Stimulated activated CD4-positive, alpha-beta T cell treated with anti-CD3 and anti-CD28 coated beads, Interleukin-4, amount 100 ng/mL, for 48 hours (primary cell): ENCODE measurements at places on chromosomes 6 and 20.

DNA sequence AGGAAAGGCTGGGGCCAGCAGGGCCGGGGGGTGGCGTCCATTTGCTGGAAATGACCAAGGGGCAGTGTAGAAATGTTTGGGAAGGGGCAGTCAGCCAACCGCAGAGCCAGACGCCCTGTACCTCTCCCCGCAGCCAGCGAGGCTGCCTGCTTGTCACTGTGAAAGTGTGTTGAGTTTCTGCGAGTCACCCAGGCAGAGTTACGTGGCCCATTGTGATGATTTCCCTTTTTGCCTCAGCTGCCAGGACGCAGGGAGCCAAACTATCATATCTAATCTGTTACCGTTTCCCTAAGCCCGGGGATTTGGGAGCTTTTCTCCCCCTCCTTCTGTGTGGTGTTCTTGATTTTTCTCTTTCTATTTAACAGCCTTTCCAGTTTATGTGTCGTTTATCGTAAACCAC lies 67.9 kb upstream of the STX16 start:
- no peak for DNase-seq

- no peak for DNase-seq
These were observed 76.6 kb downstream of the TRERF1 start for GRCh38 chr6:42375007-42375635.

- DNase-seq = no peak
These were observed 204.7 kb upstream of the EXOC2 start for GRCh38 chr6:897528-898207.

DNA sequence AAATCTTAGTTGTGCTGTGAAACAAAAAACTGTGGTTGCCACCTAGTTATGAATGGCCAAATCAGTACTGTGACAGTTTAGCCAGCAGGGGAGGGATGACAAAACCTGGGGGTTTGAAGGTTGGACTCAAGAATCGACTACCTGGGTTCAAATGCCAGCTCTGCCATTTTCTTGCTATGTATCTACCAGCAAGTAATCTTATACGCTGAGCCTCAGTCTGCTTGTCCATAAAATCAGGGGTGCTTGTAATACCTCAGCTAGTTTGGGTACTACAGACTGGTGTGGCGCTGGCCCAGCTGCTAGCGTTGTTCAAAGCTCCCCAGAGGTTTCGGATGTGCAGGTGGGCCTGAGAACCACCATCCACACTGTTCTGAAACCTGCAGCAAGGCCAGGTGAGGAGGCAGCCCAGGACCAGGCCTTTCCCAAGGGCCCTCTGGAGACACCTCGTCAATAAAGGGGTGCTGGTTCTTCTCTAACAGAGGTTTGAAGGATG lies 40.4 kb downstream of the TRAM2 start:
- no peak for DNase-seq

DNA sequence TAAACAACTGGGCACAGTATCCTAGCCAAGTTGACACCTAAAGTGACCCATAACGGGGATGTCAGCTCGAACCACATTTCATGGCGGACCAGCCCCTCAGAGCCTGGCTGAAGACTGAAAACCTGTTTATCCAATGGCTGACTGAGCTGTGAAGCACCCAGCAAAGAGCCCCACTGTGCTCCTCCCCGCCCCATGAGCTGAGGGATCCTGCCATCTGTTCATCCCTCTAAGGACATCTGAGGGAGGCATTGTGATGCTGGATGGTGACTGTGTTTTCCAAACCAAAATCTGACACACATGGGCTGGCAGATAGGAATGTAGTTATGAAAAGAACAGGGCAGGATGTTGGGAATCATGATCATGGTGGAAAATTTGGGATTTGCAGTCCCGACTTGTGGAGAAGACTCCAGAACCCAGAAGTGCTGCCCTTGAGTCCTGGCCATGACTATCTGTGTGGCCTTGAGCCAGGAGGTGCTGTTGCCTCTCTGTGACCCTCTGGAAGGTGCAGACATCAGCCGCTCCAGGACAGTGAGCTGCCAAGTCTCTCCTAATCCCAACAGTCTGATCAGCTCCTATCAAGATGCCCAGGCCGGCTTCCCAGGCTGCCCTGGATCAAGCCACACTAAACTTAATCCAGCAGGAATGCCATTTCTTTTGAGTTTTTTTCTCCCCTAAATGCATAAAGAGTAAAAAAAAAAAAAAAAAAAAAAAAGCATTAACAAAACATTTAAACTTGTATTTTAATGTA lies 5.7 kb downstream of the EDN3 start:
- DNase-seq = no peak

- no peak for DNase-seq
These were observed 217.1 kb upstream of the THEMIS start for GRCh38 chr6:128117916-128118315.

DNA sequence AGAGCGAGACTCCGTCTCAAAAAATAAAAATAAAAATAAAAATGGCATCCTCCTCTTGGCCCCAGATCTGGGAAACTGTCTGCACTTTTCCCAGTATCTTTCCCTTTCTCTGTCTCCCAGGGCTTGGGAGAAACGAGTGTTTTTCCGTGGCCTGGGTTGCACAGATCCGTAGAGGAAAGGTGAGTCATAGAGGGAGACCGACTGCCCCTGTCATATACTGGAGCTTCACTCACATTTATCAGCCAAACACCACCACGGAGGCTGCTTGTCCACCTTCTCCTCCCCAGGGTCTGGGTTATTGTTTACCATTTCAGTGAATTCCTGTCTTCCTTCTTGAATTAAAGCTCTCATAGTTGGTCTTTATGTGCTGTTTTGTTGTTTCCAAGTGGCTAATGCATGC lies 31.9 kb upstream of the EIF2S2 start:
- DNase-seq = no peak

GRCh38 chr6:98525860-98526259 lies 308.5 kb upstream of the POU3F2 start:
- no peak for DNase-seq

DNA sequence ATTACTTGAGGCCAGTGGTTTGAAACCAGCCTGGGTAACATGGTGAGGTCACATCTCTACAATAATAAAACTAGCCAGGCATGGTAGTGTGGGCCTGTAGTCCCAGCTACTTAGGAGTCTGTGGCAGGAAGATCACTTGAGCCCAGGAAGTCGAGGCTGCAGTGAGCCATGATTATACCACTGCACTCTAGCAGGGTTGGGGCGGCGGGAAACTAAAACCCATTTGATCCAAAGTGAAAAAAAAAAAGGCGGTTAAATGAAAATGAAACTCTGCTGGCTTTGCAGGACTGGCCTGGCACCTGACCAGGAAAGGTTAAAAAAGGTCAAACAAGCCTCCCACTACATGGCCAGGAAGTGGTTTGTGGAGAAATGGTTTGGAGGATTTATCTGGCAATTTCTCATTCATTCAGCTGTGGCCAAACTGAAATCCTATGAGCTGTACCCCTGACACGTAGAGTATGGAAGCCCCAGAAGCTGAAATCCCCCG lies 36.6 kb downstream of the MTRES1 start:
- peak; percentile 6 for DNase-seq

GRCh38 chr6:22328474-22328873 lies 31.6 kb upstream of the PRL start:
- no peak for DNase-seq

- DNase-seq = no peak
These were observed 80.9 kb upstream of the PLN start for GRCh38 chr6:118467181-118467580.

- no peak for DNase-seq
These were observed 91.4 kb upstream of the HSF2 start for GRCh38 chr6:122308074-122308473.

DNA sequence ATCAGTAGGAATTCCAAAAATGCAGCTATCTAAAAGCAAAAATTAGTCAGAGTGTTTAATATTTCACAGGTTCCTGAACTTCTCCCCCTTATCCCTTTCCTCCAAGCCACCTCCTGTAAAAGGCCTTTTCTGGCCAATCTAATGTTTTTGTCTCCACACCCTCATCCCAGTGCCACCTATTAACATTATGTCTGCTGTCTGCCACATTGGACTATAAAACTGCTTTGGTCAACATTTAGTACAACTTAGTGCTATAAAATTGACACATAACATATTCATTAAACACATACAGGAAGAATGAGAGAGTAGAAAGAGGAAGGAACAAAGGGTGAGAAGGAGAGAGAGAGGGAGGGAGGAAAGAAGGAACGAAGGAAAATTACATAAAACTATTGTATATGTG lies 47.7 kb downstream of the MMUT start:
- no peak for DNase-seq

DNA sequence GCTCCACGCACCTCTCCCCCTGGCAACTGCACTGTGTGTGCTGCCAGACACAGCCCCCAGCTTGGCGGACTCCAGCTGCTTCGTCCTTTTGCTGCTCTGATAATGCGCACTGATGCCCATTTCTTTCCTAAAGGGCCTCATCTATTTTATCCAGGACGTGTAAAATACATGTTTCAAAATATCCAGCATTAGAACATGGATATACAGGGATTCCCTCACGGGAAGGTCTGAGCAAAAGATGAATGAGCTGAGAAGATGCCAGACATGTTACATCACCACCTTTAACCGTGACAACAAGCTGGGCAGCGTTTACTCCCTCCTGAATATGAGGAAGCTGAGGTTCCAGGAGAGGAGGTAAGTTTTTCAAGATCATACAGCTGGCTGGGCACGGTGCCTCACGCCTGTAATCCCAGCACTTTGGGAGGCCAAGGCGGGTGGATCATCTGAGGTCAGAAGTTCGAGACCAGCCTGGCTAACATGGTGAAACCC lies 32.8 kb downstream of the TNXB start:
- DNase-seq = no peak

GRCh38 chr6:22152841-22153240 lies 144.0 kb downstream of the PRL start:
- no peak for DNase-seq

DNA sequence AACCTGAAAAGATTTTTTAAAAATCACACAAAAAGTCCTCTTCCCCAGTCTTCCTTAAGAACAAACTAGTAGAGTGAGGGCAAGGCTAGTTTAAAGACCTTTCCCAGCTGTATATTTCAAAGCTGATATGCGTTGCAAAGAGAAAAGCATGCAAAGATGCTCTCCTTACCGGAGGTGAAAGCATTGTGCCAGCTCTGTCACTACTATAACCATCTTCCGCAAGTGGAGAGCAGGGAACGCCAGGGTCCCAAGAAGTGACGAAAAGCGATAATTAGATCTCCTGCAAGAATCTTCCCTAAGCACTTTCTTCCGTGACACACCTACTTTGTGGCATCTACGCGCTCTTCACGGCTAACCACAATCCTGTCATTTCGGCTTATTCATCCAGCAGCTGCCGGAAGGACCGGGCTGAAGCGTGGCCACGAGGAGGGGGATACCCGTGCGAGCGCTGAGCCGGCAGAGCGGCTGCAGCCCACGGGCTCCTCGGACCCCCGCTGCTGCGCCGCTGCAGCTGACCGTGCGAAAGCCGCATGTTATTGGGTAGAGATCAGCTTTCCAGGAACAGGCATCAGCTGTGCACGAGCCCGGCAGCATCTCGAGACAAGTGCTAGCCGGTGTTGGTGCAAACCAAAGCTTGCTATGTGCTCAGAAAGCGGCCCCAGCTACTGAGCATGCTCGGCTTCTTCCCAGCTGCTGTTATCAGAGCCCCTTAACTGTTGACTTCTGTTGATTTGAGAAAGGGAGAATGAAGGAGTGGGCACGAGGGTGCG lies 57.2 kb upstream of the ARHGAP18 start:
- DNase-seq = peak; percentile 55

GRCh38 chr20:6660441-6660840 lies 107.0 kb upstream of the BMP2 start:
- DNase-seq = no peak

DNA sequence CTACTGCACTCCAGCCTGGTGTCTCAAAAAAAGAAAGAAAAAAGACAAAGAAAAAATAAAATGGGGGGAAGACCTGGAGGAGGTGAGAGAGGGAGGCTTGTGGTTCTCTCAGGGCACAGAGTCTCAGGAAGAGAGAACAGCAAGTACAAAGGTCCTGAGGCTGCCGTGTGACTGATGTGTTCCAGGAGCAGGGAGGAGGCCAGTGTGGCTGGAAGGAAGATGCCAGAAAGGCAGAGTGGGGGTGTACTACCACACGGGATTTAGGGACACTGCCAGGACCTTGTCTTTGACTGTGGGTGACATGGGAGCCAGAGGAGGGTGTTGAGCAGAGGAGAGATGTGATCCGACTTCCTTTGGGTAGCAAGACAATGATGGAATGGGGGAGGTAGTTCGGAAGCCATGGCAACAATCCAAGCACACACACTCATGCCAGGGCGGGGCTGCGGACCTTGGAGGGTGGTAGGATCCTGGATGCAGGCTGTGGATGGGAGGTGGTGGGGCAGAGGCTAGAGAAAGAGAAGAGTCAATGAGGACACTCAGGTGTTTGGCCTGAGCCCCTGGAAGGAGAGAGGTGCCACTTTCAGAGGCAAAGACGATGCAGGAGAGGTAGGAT lies 136.4 kb upstream of the PTPN1 start:
- DNase-seq = no peak

DNA sequence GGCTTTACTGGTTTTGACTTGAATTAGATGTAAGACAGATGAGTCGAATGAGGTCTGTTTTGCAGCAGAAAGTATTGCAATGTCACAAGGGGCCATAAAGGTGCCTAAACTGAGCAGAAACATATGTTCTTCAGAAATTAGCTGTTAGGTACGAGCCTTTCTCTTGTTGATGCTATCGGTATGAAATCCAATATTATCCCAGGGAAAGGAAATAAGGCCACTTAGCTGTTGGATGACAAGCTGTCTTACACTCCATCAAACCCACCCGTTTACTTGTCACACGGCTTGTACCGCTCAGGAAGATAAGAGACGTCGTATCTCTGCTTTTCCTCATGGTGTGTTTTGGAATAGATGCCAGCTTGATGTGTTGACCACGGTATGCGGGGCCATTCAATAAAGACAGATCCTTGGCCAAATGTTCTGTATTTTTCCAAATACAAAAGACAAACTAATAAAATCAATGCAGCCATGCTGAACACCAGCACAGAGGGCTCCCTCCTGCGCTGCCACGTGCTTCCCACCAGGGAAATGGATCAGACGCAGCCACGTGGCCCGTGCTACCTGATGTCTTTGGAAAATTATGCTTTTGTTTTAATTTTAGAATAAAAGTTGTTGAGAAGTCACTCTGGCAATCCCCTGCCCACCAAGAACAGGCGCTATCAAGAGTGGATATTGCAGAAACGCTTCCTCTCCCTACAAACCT lies 255.9 kb upstream of the SULF2 start:
- DNase-seq = no peak

- DNase-seq = no peak
These were observed 198.1 kb upstream of the NRSN1 start for GRCh38 chr6:23927935-23928334.

- DNase-seq = no peak
These were observed 69.2 kb upstream of the TBC1D7 start for GRCh38 chr6:13397359-13398068.

DNA sequence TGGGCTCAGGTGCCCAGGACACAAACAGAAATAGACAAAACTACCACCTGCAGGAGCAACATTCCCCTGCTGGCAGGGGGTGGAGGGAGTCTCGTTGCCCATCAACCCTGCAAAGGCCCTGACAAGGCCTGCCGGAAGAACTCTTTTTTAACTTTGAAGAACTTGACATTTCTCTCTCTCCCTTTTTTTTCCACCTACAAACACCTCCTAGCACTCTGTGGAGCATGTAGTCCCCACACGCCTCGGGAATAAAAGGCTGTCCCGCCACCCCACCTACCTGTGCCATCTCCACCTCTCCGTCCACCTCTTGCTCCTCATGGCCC lies 54.8 kb downstream of the GNAS-AS1 start:
- DNase-seq = no peak
